ENCODE measurements at places on chromosomes 6 and 20.

DNA sequence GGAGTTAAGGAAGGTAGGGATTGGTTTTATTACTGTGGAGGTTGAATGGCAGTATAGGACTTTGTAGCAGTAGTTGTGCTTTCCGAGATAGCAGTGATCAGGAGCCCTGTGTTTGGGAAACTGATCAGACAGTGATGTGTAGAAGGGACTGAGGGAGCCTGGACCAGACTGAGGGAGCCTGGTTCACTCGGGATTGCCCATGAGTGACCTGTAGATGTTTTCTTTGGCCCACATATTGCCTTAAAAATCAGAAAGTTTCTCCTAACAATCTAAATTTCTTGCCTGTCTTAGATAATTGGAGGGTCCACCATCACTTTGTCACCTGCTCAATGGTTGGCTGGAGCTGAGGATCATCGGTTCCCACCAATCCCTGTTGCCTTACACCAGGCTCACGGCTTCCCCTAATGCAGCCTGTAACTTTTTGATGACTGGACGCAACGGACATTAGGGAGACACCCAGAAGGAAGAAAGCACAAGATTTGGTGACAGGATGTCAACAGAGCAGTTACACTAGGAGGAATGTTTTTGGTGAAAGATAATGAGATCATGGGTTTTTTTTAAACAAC, 1.1 kb downstream of the CDS2 start:
- DNase-seq = no peak

- no peak for DNase-seq
Measured at GRCh38 chr6:107786709-107787588, 37.2 kb downstream of the SCML4 start.

- no peak for DNase-seq
Measured at GRCh38 chr6:31597006-31597405, 4.2 kb upstream of the NCR3 start.

GRCh38 chr6:22239261-22239921, 57.4 kb downstream of the PRL start:
- no peak for DNase-seq

DNA sequence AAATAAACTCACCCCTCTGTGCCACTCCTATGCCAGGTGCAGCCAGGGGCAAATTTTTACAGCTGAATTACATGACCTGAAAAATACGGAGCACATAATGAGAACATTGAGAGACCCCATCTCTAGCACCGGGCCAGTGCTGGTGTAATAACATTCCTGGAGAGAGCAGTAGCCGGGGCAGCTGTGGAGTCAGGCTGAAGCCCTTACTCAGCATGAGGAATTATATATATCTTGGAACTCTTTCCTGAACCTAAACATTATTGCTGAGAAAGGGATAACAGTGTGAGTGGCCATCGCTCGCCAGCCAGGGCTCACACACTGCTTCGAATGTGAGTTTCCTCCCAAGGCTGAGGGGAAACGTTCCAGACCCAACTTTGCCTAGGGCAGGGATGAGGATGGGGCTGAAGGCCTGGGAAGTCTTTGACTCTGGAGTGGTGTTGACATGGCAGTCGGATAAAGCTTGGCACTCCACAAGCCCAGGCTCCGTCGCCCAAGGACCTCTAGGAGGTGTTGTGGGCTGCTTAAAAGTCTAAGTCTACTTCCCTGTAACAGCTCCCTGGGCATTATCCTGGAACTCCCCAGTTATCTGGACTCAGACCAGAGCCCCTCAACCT, 269.8 kb downstream of the CDC5L start:
- no peak for DNase-seq

- DNase-seq = no peak
Measured at GRCh38 chr6:110514818-110515217, 38.4 kb upstream of the SLC22A16 start.

GRCh38 chr6:110399219-110400071, 15.9 kb downstream of the DDO start:
- no peak for DNase-seq

DNA sequence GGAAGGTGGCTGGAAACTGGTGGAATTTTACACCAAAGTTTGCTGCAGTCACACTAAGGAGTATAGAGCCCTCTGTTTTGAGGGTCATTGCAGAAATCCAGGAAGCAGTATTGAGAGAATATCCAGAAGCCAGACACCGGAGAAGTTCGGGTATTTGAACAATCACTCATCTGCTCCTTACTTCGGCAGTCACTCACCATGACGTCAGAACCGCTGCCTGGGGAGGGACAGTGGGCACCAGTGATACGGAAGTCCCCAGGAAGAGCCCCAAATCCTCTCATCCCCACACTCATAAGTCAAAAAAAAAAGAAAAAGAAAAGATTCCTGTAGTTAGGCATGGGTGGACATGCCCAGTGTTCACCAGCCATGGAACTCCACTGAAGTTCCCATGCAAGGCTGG, 4.0 kb downstream of the LY6G5C start:
- no peak for DNase-seq

DNA sequence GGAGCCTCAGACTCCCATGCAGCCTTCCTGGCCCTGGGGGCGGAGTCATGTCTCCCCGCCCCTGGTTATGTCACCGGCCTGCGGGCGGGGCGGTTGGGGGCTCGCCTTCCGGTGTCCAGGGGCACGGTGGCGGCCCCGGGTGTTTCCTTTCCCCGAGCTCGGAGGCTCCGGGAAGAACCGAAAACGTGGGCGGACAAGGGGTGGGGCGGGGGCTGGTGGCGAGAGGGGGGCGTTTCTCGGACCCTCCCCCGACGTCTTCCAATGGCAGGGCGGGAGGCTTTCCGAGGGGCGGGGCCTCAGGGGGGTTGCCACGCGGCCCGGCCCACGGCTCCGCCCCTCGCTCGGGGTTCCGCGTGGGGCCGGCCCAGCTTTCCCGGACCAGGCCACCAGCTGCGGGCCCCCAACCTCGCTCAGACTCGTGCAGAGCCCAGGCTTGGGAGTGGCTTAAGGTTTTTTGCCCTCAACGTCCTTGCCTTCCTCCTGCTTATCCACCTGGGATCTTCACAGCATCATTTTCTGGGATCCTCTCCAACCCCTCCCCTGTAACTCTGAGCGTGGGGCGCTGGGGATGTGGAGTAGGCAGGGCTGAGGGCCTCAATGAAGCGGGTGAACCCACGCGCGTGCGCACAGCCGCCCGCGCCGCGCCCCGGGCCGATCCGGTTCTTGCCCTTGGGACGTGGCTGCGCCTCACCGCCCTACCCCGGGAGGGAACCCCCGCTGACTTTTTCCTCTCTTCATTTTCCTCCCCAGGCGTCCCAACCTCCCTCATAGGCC, 2.1 kb upstream of the NRN1 start:
- DNase-seq = no peak

- DNase-seq = no peak
Measured at GRCh38 chr6:39266782-39267355, 37.6 kb upstream of the KCNK5 start.

DNA sequence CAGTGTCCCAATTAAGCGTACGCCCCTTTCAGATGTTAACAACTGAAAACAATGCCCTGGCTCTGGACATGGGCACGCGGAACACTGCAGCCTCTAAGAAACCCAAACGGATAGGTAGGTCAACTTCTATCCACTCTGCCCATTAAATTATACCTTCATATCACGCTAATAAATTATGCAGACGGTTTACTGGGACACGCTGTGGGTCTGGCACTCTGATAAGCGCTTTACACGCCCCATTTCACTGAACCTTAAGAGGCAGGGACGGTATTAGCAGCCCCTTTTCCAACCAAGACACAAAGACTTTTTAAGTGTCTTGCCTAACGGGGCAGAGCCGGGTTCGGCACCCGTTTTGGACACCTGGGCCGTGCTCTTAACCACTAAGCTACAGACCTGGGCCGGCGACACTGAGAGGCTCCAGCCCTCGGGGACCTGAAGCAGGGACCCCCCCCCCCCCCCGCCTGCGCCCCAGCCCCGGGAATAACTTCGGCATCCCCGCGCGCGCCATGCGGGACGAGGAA, 744 bp downstream of the STAU1 start:
- no peak for DNase-seq

DNA sequence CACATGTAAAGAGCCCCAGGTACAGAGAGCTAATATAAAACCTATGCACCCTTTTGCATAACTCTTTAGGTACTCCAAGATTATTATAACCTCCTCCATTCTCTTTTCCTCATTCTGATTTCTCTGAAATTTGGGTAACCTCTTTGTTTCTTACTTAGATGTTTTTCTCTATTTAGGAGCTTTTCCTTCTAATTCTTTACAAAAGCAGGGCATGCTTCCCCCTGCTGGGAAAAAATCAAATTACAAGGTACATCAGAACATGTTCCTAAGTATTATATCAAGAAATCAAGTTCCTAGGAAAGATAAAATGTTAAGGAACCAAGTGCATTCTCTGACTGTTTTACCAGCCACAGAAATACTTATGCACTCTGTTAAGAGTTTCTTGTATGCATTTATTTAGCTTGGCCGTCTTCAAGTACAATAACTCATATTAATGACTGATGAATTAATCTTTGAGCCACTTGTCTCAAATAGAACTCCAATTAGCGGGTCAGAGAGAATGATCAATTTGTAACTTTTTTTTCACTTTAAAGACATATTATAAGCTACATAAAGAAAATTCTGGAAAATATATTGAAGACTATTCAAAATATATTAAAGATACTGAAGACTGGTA, 2.1 kb downstream of the KHDRBS2 start:
- DNase-seq = no peak

- DNase-seq = no peak
Measured at GRCh38 chr6:53322188-53323029, 26.3 kb downstream of the ELOVL5 start.

DNA sequence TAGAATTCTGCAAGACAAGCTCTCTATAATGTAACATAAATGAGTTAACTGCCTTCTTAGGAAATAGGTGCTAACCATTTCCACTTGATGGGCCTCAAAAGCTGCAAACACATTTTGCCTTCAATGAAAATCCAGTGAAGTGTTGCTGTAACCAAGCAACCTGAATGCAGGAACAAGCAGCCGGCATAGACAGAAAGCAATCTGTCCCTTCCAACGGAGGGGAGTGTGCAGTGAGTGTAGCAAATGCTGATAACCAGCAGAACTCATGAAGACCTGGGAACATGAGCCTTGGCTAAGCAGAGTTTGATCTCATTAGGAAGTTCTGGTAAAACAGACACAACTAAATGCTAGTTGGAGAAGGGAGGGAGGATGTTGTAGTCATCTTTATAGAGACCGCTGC, 697.8 kb downstream of the KIF16B start:
- no peak for DNase-seq

GRCh38 chr6:117484052-117484646, 1.7 kb downstream of the DCBLD1 start:
- no peak for DNase-seq

DNA sequence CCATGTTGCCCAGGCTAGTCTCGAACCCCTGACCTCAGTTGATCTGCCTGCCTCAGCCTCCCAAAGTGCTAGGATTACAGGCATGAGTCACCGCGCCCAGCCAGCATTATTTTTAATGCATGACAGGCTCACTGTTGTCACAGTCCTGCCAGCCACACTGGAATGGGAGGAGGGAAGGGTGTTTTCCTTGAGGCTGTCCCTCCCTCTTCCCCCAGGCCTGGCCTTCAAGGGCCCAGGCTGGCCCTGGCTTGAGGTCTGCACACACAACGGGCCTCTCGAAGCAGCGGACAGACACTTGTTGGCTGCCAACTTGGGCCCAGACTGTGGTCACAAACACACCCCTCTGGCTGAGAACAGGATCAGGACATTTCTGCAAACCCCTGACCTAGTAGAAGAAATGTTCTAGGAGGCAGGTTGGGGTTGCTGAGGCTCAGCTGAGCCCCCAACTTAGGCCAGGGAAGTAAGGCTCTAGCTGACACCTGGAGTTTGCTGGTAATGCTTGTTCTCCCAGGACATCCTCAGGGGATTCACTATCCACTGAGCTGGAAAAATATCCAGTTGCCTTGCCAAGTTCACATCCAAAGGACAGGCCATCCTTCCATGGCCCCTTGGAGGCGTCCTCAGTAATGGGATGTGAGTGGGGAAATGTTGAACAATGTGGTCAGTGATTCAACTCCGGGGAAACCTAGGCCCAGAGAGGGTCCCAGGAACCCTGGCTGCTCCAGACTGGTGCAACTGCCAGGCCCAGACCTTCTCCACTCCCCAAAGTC, 9.9 kb downstream of the SNTA1 start:
- DNase-seq = no peak

DNA sequence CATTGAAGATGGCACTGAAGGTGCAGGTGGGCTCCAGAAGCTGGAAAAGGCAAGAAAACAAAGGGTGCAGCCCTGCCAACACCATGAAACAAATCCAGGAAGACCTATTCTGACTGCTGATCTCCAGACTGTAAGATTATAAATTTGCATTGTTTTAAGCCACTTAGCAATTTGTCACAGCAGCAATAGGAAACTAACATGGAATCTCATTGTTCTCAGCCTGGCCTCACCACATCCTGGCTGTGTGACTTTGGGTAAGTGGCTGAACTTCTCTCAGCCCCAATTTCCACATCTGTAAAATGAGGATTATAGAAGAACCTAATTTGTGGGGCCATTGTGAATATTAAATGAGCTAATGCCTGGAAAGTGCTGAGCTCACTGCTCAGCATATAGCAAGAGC, 160.4 kb upstream of the MAFB start:
- DNase-seq = no peak

GRCh38 chr6:80340280-80340679, 233.8 kb downstream of the BCKDHB start:
- DNase-seq = no peak

DNA sequence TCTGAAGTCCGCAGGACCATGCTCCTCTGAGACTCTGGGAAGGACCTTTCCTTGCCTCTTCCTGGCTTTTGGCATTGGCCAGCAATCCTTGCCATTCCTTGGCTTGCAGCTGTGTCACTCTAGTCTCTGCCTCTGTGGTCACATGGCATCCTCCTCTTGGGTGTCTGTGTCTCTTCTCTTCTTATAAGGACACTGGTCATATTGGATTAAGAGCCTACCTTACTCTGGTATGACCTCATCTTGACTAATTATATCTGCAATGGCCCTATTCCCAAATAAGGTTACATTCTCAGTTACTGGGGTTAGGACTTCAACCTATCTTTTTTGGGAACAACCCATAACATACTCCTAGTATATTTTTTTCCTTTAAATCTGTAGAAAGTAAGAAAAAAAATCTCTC, 49.9 kb upstream of the GTSF1L start:
- no peak for DNase-seq

DNA sequence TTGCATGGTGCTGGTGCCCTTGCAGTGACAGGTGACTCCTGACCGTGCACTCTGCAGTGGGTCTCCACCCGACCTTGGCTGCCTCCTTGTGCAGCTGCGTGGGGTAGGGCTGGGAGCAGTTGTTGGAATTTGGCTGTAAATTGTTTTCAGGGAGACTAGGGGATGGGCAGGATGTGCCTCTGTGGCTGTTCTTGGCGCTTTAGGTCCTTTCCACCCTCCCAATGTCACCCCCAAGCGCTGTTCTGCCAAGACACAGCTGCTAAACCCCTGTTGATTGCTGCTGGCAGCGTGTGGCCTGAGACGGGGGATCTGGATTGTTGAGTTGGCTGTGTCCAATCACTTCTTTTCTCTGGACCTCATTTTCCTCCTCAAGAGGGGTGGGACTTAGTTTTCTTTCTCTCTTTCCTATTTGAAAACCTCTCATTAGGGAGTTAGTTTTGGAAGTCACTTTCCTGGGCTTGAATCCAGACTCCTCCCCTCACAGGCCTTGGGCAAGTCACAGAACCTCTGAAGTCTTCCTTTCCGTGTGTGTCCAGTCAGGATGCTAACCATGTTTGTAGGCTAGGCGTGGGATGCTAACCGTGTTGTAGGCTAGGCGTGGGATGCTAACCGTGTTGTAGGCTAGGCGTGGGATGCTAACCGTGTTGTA, 8.5 kb downstream of the IGF2R start:
- DNase-seq = no peak

GRCh38 chr6:134079406-134079921, 27.0 kb upstream of the SLC2A12 start:
- DNase-seq = no peak
